ENCODE measurements at places on chromosomes 7 and 10. TPM values are rescaled to one million over a fixed set of nuclear protein-coding genes. Genes with fewer than 3 reads are reported as not detected.
A peak's percentile ranks its signal among the peaks of the same experiment; 100 is the strongest.

Gene WAPL
- 37.3 TPM for total RNA-seq

Gene GIMAP8
- 41.4 TPM for total RNA-seq

Gene RGR
- total RNA-seq: not detected

Gene UCN3
- total RNA-seq: not detected

Gene GBX1
- not detected for total RNA-seq

Gene PPP1R17
- not detected for total RNA-seq

Gene LRRC4
- 11.2 TPM for total RNA-seq

Gene ADCYAP1R1
- 1.1 TPM for total RNA-seq

Gene ECHDC3
- total RNA-seq: 9.6 TPM

Gene ARHGEF5
- 14.5 TPM for total RNA-seq

Gene RSPH10B
- total RNA-seq: not detected

GRCh38 chr10:133225707-133226191, 4.3 kb upstream of the UTF1 start:
- DNase-seq: no peak
- no peak overlapping the region for H3K27ac ChIP-seq
- no peaks in the 10 kb centered on the region for H3K4me1 ChIP-seq

- H3K4me3 ChIP-seq: no peak overlapping the region
- no peak for DNase-seq
- peaks cover 11% of the 10 kb centered on the region for H3K36me3 ChIP-seq
- no peak overlapping the region for H3K27ac ChIP-seq
These were observed 53.4 kb downstream of the TNS3 start for GRCh38 chr7:47528471-47528870.

DNA sequence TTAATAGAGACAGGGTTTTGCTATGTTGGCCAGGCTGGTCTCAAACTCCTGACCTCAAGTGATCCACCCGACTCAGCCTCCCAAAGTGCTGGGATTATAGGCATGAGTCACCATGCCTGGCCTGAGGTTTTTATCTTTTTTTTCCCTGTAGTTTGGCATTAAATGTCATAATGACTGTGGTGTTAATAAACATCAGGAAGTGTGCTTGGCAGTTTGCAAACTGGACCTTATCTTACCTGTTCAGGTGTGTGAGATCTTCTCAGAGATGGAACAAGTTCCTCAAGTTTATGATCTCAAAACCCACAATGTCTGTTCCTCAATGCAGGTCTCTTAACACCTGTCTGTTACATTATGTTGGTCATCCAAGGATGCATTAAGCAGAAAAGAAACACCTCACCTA, 80.0 kb downstream of the ARID5B start:
- H3K27me3 ChIP-seq: no peaks in the 10 kb centered on the region
- no peaks in the 10 kb centered on the region for H3K36me3 ChIP-seq
- H3K4me1 ChIP-seq: no peaks in the 10 kb centered on the region

- no peaks in the 10 kb centered on the region for H3K4me1 ChIP-seq
- H3K27me3 ChIP-seq: no peaks in the 10 kb centered on the region
- no peak for DNase-seq
- no peak overlapping the region for H3K27ac ChIP-seq
- H3K36me3 ChIP-seq: no peaks in the 10 kb centered on the region
- no peak overlapping the region for H3K4me3 ChIP-seq
These were observed 134.3 kb downstream of the VIPR2 start for GRCh38 chr7:159010411-159010810.

DNA sequence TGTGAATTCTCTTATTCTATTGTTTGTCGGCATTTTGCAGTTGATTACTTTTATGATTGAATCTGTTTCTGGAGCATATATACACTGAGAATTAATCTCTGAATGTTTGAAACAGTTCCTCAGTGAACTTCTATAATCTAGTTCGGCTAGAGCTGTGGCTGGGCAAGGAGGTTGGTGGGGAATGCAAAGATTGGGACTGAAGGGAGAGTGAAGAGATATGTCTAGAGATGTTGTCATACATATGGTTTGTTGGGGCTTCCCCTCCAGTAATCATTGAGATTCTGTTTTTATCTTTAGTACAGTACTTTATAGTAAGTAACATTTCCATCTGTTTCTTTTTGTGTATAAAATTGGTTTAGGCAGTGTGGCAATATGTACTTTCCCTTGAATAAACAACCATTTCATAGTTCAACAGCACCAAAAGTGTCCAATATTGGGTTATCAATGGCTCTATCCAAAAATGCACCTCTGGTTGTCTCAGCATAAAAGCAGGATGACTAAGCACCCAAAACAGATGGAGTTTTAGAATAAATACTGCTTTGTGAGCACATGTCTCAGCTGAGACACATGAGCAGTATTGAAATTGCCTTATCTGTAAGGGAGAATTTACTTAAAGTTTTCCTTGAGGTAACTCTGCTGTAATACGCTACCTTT, 36.7 kb downstream of the WAC start:
- H3K27ac ChIP-seq: no peak overlapping the region
- H3K36me3 ChIP-seq: no peaks in the 10 kb centered on the region
- peaks cover 2% of the 10 kb centered on the region for H3K4me1 ChIP-seq
- DNase-seq: no peak
- H3K27me3 ChIP-seq: no peaks in the 10 kb centered on the region

DNA sequence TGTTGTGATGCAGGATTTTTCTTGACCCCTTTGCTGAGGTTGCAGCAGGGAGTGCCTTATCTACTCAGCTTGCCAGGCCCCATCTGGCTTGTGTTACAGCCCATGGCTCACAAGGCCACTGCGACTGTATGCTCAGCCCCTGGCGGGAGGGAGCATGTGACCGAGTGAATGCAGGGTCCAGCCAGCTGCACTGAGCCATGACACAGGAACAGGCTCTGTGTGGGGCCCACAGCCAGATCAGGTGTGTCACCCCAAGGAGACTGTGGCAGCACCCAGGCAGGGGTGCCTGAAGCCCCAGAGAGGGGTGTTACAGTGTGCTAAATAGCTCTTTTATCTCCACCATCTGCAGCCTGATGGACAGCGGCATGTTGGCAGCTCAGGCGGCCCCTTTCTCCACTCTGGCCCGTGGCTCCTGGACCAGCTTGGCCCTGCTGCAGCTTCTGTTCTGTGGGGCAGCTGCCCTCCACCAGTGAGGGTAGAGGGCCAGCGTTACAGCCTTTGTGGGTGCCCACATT, 2.6 kb upstream of the PCBD1 start:
- no peaks in the 10 kb centered on the region for H3K36me3 ChIP-seq
- no peaks in the 10 kb centered on the region for H3K27me3 ChIP-seq
- H3K27ac ChIP-seq: no peak overlapping the region
- H3K4me3 ChIP-seq: no peak overlapping the region
- H3K4me1 ChIP-seq: no peaks in the 10 kb centered on the region
- DNase-seq: no peak

DNA sequence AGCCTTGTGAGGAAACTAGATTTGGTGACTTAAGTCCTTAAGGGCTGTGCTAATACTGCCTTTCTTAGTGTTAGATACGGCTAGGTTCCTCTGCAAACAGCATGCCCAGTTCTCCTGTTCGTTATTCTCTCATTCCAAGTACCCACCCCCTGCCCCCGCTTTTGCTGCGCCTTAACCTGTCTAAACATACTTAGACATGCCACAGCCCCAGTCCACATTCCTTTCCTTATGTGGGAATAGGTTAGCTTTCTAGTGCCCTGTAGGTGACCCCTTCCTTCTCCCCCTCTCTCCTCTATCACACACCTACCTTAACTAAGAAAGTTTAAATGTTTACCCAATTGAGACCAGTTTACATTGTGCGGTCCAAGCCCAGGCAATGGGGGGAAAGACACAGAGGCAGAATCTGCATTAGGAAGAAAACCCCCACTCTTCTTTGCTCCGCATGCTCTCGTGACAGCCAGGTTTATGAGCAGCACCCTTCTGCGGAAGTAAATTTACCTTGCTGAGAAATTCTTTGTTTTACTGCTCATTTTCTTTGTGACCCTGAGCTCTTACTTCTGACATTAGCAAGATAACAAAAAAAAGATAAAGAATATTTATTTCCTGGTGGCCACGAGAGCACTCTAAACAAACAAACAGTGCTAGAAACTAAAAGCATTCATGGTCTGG, 48.8 kb downstream of the VIM start:
- H3K36me3 ChIP-seq: no peaks in the 10 kb centered on the region
- H3K4me3 ChIP-seq: no peak overlapping the region
- H3K4me1 ChIP-seq: no peaks in the 10 kb centered on the region
- no peaks in the 10 kb centered on the region for H3K27me3 ChIP-seq

DNA sequence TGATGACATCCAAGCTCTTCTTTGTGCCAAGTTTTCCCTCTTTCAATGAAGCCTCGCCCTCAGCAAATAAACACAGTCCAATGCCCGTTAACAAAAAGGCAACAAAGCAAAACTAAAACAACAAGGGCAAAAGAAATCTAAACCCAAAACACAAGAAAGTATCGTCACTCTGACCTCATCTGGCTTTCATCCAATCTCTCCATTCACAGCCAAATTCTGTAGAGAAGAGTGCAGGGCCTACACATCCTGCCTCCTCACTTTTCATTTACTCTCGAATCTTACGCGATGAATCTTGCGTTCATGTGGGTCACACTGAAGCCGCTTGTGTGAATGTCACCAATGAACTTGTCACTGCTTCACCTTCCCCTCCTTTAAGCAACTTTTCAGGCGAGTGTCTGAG, 15.9 kb upstream of the AKR1E2 start:
- H3K27ac ChIP-seq: no peak overlapping the region
- DNase-seq: no peak
- no peaks in the 10 kb centered on the region for H3K27me3 ChIP-seq
- no peak overlapping the region for H3K4me3 ChIP-seq

DNA sequence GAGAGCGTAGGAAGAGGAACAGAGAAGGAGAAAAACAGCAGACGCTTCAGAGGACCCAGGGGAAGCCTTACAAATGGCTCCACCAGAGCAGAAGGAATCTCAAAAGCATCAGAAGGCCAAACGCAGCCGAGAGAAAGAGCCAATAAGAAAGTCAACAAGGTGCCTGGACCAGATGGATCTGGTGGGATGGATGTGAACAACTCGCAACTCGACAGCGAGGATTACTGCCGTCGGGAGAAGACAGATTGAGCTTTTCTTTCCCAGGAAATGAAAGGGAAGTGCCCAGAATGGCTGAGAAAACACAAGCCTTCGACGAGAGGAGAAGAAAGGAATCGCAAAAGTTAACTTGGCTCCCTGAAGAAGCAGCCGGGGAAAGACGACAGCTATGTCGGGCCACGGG, 132.8 kb upstream of the MGMT start:
- no peaks in the 10 kb centered on the region for H3K27me3 ChIP-seq
- DNase-seq: no peak
- no peaks in the 10 kb centered on the region for H3K4me1 ChIP-seq
- no peaks in the 10 kb centered on the region for H3K36me3 ChIP-seq

DNA sequence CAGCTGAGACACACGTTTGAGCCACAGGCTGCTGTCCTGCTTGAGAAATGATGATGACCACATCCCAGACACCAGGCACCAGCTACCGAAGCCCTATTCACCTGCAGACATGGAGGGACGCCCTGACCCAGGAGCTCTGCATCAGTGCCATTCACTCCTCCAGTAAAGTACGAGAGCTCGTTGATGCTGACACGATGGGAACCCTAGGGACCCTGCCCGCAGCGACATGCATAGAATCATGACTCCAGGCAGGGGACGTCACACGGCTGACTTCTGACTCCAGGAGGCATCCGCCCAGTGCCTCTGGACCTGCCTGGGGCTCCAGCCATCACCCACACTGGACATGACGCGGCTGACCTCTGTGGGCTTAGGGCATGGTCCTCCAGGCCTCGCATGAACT, 129.9 kb downstream of the ADARB2 start:
- DNase-seq: no peak
- H3K27ac ChIP-seq: no peak overlapping the region
- H3K36me3 ChIP-seq: no peaks in the 10 kb centered on the region
- no peak overlapping the region for H3K4me3 ChIP-seq
- no peaks in the 10 kb centered on the region for H3K27me3 ChIP-seq

DNA sequence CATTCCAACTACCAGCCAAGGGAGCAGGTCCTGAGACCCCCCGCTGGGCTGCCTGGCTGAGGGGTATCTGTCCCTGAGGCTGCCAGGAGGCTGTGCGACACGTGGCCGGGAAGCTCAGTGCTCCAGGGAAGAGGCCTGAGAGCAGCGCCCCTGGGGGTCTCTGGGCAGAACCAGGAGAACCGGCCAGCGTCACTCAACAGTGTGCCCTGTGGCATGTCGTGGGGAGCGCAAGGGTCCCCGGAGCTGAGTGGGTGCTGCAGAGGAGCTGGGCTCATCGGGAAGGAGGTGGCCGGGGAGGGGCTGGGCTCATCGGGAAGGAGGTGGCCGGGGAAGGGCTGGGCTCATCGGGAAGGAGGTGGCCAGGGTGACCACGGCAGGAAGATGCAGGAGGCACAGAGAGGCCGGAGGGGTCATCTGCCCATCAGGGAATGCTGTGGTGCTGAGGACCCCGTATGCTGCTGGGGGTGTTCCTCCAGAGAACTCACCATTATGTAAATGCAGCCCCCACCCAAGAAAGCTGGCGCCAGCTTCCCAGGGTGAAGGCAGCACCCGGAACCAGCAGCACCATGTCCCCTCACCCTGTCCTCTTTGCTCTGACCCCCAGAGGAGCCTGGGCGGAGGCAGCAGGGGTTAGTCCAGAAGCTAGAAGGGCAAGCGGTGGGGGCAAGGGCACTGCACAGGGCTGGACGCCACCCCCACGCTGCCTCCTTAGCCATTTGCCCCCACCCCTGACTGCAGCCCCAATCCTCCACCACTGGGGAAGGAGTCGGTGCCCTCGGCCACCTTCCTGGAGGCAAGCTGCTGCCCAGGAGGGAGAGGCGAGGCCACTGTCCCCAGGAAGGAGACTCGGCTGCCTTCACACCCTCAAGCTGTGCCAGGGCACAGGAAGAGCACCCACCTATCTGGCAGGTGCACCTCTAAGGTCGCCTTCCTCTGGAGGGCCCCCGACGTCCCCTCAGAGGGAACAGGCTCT, 33.3 kb downstream of the CALML3 start:
- H3K27ac ChIP-seq: peak overlapping the region; percentile 15
- no peak overlapping the region for H3K4me3 ChIP-seq
- no peaks in the 10 kb centered on the region for H3K27me3 ChIP-seq
- H3K36me3 ChIP-seq: no peaks in the 10 kb centered on the region
- no peak for DNase-seq

- H3K4me3 ChIP-seq: no peak overlapping the region
- no peaks in the 10 kb centered on the region for H3K27me3 ChIP-seq
- no peak overlapping the region for H3K27ac ChIP-seq
- DNase-seq: peak; percentile 43
These were observed 24.1 kb upstream of the CHST15 start for GRCh38 chr10:124117511-124117785.
